Mesenteric fat pad (tissue), 1 donor: ENCODE measurements at places on chromosomes 11 and 22. TPM values are rescaled to one million over a fixed set of nuclear protein-coding genes. Genes with fewer than 3 reads are reported as not detected.

GRCh38 chr11:109864834-109865547, 228.2 kb upstream of the ZC3H12C start:
- DNase-seq, result no peak

The NCF4 gene
- total RNA-seq, result 51.0 TPM

DNA sequence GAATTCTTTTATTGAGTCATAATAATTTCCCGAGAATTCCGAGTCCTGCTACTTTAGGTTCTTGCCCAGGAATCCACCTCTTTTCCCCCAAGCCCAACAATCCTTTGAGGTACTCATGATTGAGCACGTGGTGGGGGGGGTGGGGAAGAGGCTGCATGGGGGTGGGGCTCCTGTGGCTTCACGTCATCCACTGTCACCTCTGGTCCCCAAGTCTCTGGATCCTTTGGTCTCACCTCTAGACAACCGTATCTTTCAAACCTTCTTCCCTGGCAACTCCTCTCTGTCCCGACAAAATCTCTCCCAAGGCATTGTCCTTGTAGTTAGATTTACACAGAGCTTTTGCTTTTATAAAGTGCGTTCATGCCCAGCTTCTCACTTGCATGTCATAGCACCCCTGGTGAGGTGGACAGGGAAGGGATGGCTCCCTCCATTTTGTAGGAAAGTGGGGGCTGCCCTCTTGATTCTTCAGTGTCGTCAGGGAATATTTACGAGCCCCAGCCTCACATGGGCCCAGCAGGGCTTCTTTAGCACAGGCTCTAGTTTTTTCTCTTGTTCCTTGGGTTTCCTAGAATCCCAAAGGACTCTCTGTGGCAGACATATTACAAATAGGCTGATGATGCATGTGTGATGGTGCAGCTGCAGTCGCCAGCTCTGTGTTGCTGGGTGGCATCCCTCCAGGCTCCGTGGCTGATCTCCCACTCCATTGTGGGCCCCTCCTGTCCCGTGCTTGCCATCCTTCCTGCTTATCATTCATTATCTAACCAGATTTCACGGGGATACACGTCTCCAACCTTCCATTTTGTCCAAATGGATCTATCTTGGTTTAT, 8.4 kb downstream of the UCP3 start:
- peak; percentile 59 for DNase-seq

The NOX4 gene
- total RNA-seq, result 11.4 TPM

- no peak for DNase-seq
Observed at GRCh38 chr11:67268081-67268961, 2.0 kb downstream of the GRK2 start.

GRCh38 chr11:109604481-109605400, 182.8 kb downstream of the C11orf87 start:
- DNase-seq, result no peak

DNA sequence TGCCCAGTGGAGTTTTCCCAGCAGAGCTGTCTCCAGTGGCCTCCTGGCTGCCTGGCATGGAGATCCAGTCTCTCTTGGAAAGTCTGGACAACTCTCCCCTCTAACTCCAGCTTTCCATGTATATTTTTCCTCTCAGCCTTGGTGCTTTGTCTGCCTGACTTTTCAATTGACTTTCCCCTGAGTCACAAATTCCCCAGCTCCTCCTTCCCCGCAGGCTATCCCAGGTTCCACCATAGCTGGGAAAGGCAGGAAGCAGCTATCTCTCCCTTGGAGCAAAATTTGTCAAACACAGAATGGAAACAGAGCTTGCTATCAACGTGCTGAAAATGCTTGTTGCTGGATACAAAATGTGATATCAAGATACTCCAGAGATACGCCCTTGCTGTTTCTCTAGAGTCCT, 384.8 kb downstream of the TMEM135 start:
- no peak for DNase-seq

The RASSF10 gene
- 0.13 TPM for total RNA-seq

DNA sequence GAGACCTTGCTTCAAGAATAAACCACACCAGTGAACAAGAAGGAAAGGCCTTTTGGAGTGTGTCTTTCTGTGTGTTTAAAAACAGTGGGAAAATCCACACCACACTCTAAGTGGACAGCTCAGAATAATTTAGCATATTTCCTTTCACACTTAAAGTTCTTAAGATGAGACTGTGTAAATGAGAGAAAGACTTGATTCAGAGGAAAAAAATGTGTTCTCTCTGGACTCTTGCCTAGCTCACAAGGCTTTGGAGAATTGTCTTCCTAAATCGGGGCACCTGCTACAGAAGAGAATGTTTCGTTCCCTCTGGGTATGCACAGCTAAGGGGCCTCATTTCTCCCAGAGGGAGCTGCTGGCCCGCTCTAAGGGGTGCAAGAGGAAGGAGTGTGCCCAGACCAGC, 28.4 kb upstream of the CRTAM start:
- no peak for DNase-seq

DNA sequence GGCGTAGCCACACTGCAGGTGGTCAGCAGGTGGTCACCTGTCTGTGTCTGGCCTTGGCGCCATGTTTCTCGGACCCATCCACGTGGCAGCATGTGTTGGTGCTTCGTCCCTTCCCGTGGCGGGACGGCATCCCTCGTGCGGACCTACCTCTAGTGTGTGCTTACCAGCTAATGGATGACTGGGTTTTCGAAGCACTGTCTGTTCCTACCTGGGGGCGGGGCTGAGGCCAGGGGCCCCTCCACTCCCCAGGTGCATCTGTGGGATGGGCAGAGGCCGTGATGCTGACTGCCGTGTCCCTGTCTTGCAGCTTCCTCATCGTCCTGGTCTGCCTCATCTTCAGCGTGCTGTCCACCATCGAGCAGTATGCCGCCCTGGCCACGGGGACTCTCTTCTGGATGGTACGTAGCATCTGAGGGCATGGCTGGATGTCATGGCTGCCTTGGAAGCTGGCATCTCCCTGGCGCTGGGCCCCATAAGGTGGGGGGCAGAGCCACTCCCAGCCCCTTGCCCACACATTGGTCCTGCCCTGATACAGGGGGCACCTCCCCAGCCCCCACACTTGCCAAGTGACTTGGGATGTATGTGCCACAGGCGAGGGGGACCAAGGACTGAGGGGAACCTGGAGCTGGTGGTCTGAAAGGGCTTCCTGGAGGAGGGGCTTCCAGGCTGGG, 82.9 kb downstream of the KCNQ1 start:
- peak; percentile 84 for DNase-seq

- DNase-seq, result no peak
Observed at GRCh38 chr11:27310182-27310581, 52.8 kb downstream of the CCDC34 start.

The KCTD17 gene
- total RNA-seq, result 13.4 TPM

GRCh38 chr11:1934335-1935155, 12.6 kb upstream of the MRPL23 start:
- DNase-seq, result peak; percentile 76

The CRYBA4 gene
- total RNA-seq, result not detected

DNA sequence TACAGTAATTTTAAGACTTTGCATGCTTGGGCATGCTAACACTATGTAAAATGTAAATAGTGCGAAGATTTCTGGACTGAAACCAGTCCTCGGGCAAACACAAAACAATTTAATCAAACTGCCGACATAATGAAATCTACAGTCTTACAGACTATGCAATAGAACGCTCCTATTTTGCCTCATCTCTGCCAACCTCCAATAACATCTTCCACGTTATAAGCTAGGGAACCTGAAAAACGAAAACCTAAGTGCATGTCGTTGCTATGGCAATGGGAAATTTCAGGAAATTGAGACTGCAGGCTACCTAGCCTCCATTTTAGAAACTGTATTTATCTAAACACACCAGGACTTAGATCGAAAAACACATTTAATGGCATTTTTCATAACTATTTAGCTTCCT, 1.1 kb downstream of the CSTF3 start:
- no peak for DNase-seq

- no peak for DNase-seq
Observed at GRCh38 chr22:31773416-31773815, 19.6 kb downstream of the DEPDC5 start.

DNA sequence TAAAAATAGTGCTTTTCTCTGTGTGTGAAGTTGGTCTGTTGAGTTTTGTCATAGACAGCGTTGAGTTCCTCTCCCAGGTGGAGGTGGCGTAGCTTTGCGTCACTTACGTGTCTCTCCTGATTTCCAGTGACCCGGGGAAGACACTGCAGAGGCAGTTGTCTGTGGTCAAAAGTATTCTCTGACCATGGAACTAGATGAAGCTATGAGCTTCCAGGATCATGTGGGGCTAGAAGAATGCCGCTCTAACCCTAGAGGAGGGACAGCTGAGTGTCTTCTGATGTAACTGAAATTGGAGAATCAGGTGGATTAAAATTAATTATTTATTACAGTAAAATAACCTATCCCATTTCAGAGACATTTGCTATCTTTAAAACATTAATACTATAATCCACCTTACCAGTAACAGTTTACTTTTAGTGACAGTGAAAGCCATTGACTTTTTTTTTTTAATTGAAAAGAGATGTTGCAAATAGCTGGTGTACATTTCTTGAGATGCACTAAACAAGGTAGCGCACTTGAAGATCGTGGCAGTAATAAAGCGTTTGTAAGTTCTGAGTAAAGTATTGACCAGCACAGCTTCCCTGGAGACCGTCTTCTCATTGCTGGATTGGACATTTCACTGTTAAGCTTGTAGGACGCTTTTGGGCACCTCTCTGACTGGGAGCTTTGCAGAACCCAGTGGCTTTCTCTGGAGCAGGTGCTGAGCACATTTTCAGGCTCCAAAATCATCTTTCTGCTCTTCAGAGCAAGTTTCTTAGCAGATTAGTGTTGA, 9.7 kb downstream of the CAT start:
- DNase-seq, result no peak

GRCh38 chr11:95790933-95791708, 823 bp downstream of the CEP57 start:
- DNase-seq, result peak; percentile 89

DNA sequence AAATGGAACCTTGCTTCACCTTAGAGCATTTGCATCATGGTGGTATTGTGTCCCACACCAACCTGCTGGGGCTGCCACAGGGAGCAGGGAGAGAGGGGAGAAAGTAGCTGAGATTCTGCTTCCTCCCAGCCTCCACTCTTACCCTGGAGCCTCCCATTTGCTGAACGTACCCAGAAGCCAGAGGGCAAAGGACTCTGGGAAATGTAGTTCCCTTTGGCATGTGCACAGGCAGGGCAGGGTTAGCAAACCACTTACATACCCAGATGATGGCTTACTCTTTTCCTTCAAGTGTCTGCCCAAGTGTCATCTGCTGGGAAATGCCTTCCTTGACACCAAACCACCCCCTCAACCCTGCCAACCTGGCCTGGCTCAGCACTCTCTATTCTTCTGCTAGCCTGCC, 16.9 kb downstream of the SMIM38 start:
- no peak for DNase-seq

The TBX10 gene
- total RNA-seq, result not detected

- DNase-seq, result no peak
Observed at GRCh38 chr11:57263351-57263750, 26.3 kb upstream of the APLNR start.

DNA sequence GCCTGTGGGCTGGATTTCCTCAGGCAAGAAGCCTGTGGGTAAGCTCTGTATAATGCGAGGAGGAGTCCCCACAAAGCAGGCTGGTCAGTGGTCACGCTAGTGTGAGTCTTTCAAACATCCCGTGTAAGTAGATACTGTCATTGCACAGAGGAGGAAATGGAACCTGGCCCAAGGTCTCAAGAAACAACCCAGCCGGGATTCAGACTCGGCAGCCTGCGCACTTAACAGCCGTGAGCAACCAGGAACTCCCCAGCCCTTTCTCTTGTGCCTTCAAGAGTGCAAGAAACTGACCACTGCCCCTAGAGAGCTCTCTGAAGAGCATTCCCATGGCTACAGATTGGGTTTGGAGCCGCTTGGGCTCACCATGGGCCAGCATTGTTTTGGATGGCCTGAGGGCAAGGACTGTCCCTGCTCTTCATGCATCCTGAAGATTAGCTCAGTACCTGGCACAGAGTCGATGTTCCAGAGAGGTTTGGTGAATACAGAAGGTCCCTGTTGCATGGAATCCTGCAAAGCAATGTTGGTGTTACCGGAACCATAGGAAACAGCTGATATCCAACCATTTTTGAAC, 6.0 kb downstream of the MPST start:
- no peak for DNase-seq

The C22orf31 gene
- total RNA-seq, result not detected

The BDNF gene
- total RNA-seq, result 0.22 TPM

- DNase-seq, result peak; percentile 93
Observed at GRCh38 chr22:43923631-43924464, at the start of gene PNPLA3. Gene PNPLA3, plus strand, starts transcription at chr22:43923805. Its CDS starts 107 bp downstream, at chr22:43923912.

- peak; percentile 64 for DNase-seq
Observed at GRCh38 chr22:32531228-32531627, 56.6 kb downstream of the FBXO7 start.

DNA sequence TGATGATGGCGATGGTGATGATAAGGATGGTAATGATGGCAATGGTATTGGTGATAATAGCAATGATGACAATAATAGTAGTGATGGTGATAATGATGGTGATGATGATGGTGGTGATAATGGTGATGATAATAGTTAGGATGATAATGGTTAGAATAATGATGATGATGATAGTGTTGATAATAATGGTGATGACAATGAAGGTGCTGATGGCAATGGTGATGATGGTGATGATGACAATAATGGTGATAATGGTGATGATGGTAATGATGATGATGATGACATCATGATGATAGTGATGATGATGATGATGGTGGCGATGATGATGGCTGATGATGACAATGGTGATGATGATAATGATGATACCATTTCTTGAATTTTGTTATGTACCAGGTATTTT, 309.9 kb downstream of the MIAT start:
- DNase-seq, result no peak

DNA sequence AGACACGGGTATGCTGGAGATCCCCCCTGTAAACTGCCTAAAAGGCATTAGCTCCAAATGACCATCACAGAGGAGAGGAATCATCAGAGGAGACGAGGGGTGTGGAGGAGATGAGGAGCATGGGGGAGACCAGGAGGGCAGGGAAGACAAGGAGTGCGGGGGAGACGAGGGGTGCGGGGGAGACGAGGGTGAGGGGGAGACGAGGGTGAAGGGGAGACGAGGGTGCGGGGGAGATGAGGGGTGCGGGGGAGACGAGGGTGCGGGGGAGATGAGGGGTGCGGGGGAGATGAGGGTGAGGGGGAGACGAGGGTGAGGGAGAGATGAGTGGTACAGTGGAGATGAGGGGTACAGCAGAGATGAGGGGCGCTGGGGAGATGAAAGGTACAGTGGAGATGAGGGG, 17.5 kb upstream of the GAL start:
- no peak for DNase-seq
